ENCODE measurements at places on chromosomes 7 and 10. TPM values are rescaled to one million over a fixed set of nuclear protein-coding genes. Genes with fewer than 3 reads are reported as not detected.

Gene SPDYE5
- total RNA-seq, result not detected

Gene AGBL3
- 7.0 TPM for total RNA-seq

Gene CTAGE15
- total RNA-seq, result not detected

Gene STAG3
- total RNA-seq, result 0.87 TPM

Gene AOAH
- total RNA-seq, result not detected

Gene NPSR1
- not detected for total RNA-seq

Gene TAS2R4
- 0.12 TPM for total RNA-seq

Gene VIPR2
- not detected for total RNA-seq

Gene TMEM270
- total RNA-seq, result not detected

Gene GPR26
- total RNA-seq, result not detected

Gene TACC2
- total RNA-seq, result 6.4 TPM

Gene NANOS1
- 1.7 TPM for total RNA-seq

Gene GIMAP7
- total RNA-seq, result 0.49 TPM

Gene ADRA2A
- 9.0 TPM for total RNA-seq

Gene WEE2
- not detected for total RNA-seq

Gene EFCAB10
- not detected for total RNA-seq

Gene C10orf53
- not detected for total RNA-seq

Gene UROS
- total RNA-seq, result 58.9 TPM

Gene LLCFC1
- not detected for total RNA-seq

Gene GIMAP1
- total RNA-seq, result 0.20 TPM

Gene MKI67
- total RNA-seq, result 4.4 TPM

Gene FAM25G
- total RNA-seq, result not detected

Gene TEX36
- not detected for total RNA-seq

Gene ZNF239
- 5.0 TPM for total RNA-seq

Gene PPP1R17
- not detected for total RNA-seq

Data from cardiac ventricle fibroblast (primary cell).